Breast epithelium (tissue), 4 donors: ENCODE measurements at places on chromosomes 7 and 10.

DNA sequence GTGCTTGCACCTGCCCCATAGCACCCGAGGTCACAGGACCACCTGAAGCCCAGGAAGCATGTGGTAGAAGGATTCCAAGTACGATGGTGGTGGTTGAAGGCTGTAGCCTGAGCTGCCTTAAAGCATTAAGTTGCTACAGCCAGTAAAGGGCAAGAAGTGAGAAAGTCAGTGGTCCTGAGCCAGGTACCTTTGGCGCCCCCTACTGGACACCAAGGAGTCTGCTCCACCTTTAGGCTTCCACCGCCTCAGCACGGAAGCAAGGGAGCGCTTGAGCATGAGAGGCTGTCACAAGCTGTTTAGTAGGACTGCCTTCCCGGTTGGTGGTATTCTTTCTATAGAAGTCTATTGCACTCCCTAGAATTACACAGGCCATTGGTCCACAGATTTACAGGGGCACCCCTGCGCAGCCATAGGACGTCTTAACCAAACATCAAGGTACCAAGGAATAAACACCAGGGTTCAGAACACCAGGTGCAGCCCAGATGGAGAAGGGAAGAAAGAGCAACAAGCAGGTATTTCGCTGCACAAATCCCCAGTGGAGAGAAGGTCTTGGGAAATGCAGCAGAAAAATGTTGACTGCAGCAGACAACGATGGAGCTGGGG, 2.2 kb downstream of the CRTAC1 start:
- no peak for DNase-seq

- no peak for DNase-seq
Observed at GRCh38 chr7:78222001-78222751, 423.6 kb downstream of the PHTF2 start.

DNA sequence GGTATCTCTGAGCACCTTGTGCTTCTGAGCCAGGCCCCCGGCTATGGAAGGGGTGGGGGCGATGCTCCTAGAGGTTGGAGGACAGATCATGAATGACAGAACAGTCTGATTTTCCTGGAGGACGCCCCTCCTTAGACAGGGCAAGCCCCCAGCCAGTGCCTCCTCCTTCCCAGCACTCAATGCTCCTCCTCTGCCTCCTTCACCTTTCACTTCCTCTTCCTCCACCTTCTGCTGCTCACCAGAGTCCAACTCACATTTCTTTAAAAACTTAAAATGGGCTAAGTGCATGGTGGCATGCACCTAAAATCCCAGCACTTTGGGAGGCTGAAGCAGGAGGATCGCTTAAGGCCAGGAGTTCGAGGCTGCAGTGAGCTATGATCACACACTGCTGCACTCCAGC, 71.1 kb upstream of the CUX1 start:
- no peak for DNase-seq

DNA sequence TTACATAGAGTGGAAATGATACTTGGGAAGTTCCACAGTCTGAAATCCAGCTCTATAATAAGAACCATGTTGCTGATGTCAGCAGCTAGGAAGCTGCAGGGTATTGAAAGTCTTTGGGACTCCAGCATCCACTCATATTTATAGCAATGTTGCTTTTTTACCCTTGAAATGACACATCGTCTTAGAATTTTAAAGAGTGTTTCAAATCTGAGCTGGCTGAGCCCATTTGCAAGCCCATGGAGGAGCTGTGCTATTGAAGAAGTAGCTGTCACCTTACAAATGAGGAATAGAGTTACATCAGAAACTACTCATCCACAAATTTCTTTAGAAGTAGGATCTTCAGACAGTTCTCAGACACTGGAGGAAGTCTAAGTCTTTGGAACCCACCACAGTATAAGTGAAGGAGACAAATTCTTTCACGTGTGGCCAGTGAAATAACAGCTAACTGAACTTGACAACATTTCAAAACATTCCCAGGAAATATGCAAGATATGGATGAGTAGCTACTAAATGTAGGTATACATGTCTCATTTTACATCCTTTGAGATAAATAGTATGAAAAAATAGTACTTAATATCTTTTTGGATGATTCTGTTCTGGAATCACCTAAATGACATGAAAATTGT, 203.6 kb downstream of the ZNF365 start:
- DNase-seq = no peak

DNA sequence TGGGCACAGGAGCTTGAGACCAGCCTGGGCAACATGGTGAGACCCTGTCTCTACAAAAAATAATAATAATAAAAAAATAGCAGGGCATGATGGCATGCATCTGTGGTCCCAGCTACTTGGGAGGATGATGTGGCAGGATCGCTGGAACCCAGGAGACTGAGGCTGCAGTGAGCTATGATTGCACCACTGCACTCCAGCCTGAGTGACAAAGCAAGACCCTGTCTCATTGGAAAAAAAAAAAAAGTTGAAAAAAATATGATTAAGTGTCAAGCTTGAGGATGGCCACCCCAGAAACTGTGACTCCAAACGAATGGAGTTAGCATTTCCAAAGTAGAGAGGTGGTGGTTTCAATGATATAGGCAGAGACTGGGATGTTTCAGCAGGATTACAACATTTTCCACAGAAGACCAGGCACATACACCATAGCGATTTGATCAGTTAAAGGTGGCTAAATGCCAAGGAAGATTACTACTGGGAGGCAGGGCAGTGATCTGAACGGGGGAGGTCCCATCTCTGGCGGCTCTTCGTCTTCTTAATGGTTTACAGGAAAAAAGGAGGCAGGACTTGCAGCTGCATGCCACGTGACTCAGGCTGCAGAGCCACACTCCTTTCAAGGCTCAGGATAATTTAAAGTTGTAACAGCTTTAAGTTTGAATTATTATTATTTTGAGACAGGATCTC, 250.6 kb upstream of the GALNT17 start:
- DNase-seq = no peak

DNA sequence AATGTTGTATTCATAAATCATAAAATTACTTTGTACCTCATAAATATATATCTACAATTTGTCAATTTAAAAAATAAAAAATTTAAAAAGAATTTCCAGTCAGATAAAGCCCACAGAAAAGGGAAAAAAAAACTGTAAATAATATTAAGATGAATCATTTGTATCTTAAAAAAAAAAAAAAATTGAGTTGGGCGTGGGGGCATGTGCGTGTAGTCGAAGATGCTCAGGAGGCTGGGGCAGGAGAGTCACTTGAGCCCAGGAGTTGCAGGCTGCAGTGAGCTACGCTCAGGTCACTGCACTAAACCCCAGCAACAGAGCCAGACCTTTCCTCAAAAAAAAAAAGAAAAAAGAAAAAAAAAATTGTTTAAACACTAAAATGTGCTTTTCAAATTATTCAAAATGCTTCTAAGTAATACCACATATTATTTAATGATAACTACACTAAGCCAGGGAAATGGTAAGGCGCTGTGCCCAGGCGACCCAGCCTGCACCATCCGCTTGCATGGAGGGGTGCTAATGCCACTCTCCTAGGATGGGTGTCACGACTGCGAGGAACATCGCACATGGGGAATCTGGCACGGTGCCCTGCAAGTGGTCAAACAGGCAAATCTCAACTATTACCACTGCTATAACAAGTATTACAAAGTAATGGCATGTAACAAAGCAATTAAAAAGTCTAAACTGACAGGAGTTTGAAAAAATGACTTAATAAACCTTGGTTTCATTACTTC, 15.4 kb downstream of the GLUD1 start:
- DNase-seq = no peak

- no peak for DNase-seq
Observed at GRCh38 chr10:124179308-124180043, 86.1 kb upstream of the CHST15 start.

- no peak for DNase-seq
Observed at GRCh38 chr10:44467090-44467489, 82.2 kb upstream of the CXCL12 start.

DNA sequence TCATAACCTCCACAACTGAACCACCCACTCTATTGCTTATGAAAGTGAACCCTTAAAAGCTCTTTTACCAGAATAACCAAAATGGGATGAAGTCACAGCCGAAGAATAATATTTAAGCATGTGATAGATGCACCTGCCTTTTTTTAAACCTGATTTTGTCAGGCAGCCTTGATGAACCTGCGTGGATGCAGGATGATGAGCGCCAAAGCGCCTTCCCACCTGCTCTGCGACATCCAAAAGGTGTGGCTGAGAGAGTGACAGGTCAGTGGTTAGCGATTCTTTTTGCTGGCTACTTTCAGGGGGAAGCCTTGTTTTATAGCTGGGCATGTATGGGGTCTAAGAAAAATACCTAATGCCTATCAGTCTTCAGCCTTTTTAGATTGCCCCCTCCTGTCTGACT, 157.8 kb downstream of the FANK1 start:
- DNase-seq = no peak

GRCh38 chr10:73998929-73999691, 1.2 kb downstream of the VCL start:
- peak; percentile 80 for DNase-seq

DNA sequence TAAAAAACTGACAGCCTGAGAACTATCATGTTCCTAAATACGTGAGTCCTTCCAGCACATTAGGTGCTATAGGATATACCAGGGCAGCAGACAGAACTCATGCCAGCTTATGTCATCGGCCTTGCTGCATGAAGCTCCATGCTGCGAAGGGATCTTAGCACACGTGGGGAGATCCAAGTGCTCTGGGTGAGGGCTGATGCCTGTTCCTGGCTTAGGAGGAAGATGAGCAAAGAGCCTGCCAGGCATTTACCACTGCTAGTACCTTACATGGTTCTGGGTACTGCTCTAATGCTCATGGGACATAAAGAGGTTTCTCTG, 43.2 kb downstream of the SVIL start:
- DNase-seq = no peak

DNA sequence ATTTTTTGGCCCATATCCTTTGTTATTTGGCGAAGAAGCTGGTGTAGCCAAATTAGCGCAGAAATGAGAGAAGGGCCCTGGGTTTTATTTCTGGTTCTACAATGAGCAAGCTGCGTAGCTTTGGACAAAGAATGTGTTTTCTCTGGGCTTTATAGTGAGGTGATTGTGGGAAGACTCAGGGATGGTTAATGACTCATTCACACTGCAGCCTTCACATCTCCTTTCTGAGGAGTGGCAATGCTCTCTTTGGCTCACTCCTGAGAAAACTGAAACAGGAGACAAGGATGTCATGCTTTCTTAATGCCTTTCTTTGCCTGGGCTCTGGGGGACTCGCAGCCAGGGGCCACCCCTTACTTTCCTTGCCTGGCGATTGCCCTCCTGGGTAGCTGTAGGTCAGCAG, 271.0 kb upstream of the PODXL start:
- DNase-seq = no peak

DNA sequence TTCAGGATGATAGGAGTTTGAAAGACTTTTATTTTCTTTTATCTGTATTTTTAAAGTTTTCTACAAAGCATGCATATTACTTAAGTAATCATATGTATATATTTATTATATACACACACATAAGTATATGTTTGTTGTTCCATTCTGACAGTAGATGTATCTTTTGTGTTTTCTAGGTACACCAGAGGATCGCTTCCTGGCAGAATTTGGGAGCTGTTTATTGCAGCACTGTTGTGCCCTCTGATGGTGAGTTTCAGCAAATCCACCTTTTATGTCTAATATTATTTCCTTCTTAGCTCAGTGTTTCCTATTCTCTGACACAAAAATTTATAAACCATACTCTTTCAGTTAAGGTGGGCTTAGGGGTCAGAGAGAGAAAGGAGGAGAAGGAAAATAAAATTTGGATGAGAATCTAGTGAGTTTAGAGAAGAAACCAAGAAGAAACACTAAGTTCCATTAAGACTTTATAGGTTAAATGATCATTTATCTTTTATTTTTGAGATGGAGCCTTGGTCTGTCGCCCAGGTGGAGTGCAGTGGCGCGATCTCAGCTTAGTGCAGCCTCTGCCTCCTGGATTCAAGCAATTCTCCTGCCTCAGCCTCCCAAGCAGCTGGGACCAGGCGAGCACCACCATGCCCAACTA, 59.2 kb upstream of the OIT3 start:
- DNase-seq = no peak

GRCh38 chr10:130065251-130065650, 45.4 kb downstream of the C10orf143 start:
- no peak for DNase-seq

GRCh38 chr7:139648391-139648861, 124.9 kb downstream of the CLEC2L start:
- DNase-seq = no peak

- DNase-seq = no peak
Observed at GRCh38 chr7:37095122-37095521, 353.5 kb downstream of the ELMO1 start.

DNA sequence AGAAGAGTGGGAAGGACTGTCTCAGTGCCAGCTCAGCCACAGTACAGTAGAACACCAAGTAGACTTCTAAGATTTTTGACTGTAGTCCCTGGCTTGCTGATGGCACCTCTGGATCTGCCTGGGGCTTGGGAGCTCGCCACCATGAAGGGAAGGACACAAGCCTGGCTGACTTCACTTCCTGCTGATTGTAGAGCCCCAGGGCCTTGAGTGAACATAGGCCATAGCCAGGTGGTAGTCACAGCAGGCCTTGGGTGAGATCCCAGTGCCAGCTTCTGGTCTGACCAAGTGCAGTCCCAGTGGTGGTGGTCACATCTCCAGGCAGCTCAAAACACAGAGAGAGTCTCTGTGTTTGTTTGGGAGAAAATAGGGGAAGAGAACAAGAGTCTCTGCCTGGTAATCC, 57.6 kb upstream of the HBP1 start:
- DNase-seq = no peak

DNA sequence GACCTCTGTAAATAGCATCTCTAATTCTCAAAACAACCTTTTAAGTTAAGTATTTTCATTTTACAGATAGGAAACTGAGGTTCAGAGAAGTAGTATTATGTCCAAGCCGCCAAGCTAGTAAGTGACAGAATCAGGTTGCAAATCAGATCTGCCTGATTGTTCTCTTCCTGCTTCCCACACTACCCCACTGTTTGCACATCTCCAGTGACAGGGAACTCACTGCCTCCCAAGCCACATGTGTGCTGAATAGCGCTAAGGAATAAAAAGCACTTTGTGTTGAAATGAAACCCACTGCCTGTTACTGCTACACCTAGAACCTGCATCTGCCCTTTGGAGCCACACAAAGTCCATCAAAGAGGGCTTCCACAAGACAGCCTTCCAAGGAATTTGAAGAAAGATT, 45.1 kb upstream of the WDR11 start:
- no peak for DNase-seq

DNA sequence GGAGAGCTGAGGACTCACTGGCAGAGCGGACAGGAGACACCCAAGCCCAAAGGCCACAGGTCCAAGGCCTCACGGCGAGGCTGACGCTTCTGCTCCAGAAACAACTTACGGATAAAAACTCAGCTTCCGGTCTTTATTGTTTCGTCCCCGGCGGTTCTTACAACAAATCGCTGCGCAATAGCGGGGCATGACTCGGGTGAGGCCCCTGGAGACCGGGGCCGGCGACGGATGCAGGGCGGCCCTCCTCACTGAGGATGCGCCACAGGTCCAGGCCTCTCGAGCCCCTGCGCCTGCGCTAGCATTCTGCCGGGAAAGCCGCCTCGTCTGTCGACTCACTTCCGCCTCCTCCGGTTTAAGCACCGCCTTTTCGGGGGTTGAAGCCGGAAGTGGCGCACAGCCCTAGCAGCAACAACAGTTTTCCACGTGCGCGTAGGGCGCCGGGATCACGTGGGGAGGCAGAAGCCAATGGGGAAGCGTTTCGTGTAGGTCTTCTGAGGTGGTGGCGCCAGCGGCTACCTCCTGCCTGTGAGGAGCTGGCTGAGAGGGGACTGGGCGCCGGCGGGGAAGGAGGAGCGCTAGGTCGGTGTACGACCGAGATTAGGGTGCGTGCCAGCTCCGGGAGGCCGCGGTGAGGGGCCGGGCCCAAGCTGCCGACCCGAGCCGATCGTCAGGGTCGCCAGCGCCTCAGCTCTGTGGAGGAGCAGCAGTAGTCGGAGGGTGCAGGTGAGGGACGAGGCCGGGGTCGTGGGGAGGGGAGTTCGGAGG, at the start of the genes DNAJB9 and THAP5:
Gene DNAJB9, plus strand, starts transcription at position 494 of the 765 bp plus-strand sequence. CDS start 1,853 bp downstream, outside the sequence.
Gene THAP5, minus strand, starts transcription at position 326 of the 765 bp plus-strand sequence. Its CDS starts 137 bp downstream, at position 189.
- DNase-seq = peak; percentile 99

- DNase-seq = no peak
Observed at GRCh38 chr7:50832744-50833143, 50.0 kb upstream of the GRB10 start.
